Posterior vena cava (tissue), 2 donors: ENCODE measurements at places on chromosomes 5 and 9. TPM values are rescaled to one million over a fixed set of nuclear protein-coding genes. Genes with fewer than 3 reads are reported as not detected.

Gene ECSCR
- total RNA-seq = 39.7 TPM

Gene ENC1
- total RNA-seq = 12.7 TPM

Gene LCNL1
- total RNA-seq = 2.0 TPM

Gene YIPF5
- 47.5 TPM for total RNA-seq

Gene TLX3
- total RNA-seq = not detected

Gene PIGO
- total RNA-seq = 15.3 TPM

Gene PFN3
- total RNA-seq = not detected

Gene GABRA1
- not detected for total RNA-seq
